ENCODE measurements at places on chromosomes 1 and 21.

DNA sequence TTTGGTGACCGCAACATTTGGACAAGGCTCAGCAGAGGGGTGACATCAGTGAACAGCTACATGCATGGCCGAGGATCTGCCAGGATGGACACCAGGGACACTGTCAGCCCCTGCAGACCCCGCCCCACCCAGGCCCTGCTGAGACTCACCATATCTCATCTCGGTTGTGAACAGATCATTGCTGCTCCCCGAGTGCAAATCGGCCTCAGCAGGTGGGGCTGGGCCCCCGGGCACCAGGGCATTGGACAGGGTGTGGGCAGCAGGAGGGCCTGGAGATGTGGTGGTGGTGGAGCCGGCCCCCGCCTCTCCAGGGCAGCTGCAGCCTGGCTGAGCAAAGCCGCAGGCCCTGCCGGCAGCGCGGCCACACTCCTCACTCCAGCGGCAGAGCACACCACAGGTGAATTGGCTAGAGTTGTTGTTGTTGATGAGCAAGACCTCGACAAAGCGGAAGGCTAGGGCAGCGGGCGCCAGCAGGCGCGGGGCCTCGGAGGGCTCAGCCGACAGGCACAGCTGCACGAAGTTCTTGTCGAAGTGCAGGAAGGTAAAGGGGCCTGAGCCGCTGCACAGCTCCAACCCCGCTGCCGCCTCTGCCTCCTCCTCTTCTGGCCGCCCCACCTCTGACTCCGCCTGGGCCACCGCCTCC lies 8.2 kb downstream of the ADGRB2 start:
- no peak for DNase-seq

DNA sequence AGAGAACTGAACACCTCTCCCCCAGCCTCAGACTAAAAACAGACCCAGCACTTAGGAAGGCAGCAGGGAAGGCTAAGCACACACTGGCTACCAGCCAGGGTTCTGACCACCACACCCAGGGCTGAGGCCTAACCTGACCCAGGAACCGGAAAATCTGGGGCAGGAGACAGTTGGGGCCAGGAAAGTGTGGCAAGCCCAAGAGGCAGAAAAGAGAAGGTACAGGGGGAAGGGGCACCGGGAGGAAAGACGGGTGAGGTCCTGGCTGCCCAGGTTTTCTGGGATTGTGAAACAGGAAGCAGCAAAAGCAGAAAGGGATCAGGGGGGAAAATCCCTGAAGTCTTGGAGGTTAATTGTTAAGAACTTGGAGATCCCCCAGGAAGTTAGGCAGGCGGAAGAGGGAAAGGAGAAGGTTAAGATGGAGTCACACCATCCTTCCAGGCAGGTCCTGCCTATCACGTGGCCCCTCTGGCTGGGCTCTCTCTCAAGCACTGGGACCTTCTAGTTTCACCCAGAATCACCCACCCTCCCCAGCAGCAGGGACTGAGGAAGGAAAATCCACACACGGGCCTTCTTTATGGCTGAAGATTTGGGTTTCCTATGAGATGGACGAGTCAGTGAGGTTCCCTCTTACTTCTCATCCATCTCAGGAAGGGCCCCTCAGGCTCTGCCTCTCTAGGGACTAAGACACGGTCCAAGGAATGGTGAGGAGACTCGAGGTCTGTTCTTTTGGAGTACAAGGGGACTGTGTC lies 2.6 kb downstream of the HDGF start:
- no peak for DNase-seq

DNA sequence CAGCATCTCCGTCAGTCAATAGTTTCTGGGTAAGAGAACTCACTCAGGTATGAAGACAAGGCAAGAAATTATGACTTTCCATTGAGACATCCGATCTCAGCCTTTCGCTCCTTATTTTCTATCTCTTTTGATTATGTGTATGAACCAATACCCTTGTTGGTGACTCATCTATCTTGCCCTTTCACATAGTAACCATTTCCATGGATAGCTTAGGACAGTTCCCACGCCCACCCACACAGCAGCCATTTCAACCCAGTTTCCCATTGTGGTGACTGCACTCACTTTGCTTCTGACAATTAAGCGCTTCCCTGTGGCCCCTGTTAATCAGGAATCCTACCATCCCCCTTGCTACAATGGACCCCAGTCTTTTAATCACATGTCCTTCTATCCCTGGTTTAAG lies 210.6 kb upstream of the ADGRL2 start:
- DNase-seq, result no peak

DNA sequence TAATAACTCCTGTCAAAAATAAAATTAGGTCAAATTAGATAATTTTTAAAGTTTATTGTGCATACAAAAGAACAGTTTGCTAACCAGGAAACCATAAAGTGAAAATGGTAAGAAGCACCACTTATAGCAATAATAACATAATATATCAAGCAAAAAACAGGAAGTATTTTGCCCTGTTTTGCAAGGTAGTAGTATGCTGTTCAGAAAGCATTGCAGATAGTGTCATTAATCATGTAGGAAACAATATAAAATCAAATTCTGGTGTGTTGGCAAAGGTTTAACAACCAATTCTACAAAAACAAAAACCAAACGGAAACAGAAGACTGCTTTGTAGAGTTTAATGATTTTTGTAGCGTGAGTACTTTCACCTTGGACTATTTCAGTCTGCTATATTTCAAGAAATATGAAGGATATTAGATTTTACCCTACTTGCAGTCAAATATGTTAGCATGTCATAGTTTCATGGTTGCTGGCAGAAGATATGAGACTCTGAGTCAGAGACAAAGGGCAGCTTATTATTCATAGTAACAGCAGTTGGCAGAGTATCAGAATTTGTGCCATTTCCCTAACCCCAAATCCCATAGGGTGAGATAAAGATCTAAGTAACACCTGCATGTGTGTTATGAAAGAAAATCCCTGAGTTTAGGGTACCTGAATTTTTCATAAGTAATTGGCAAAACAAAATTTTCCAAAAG lies 729.0 kb upstream of the BRINP3 start:
- DNase-seq, result no peak

- DNase-seq, result no peak
These were observed 194.8 kb downstream of the ZZZ3 start for GRCh38 chr1:77487631-77488030.

GRCh38 chr1:211738691-211739301 lies 63.4 kb upstream of the NEK2 start:
- no peak for DNase-seq

DNA sequence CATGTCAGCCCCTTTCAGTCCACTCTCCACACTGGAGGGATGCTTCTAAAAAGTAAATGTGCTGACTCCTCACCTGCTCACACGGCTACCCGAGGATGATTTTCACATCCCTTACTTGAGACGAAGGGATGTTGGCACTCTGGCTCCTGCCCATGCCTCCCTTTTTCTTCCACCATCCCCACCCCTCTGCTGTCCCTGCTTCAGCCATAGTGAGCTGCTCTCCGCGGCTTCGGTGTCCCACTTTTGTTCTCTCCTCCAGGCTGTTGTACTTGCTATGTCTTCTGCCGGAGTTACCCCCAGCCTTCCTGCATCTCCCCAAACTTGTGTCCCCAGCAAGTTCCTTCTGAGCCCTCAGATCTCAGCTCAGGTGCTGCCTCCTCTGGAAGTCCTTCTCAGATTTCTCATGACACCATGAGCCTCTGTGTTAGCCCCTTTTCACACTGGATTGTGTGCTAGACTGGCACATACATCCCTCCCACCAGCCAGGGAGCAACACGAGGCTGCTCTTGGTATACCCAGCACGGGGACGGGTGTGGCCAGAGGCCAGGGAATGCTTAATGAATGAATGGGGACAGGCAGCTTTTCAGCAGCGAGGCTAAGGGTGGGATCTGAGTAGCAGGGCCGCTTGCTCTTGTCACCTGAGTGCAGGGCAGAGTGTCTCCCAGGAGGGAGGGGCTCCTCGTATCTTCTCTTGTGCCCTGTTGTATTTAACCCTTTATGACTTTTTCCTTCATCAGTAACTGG lies 1.3 kb downstream of the ACOT11 start:
- peak; percentile 51 for DNase-seq

DNA sequence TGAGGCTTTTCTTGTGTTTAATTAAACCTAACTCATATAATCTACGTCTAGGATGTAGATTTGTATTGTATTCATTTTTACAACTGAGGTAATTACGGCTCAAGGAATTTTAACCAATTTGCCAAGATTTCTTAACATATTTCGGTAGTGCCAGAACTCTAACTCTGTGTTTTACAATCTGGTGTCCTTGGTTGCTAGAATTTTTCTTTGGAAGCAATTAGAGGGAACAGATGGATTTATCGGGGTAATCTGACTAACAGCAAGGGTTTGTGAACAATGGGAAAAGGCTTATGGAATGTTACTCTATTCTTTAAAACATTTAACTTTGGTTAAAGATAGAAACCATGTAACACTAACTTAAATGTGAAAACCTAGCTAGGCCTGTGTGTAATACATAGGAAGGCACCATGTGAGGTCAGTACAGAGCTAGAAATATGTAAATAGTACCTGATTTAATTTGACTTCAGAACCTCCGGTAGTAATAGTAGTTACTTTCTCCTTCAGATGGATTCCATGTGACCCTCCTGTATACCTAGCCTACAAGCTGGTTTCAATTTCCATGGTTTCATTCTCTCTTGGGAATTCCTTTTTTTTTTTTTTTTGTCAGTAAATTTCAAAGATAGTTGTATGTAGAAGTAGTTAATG lies 1.2 kb downstream of the MTF2 start:
- no peak for DNase-seq

DNA sequence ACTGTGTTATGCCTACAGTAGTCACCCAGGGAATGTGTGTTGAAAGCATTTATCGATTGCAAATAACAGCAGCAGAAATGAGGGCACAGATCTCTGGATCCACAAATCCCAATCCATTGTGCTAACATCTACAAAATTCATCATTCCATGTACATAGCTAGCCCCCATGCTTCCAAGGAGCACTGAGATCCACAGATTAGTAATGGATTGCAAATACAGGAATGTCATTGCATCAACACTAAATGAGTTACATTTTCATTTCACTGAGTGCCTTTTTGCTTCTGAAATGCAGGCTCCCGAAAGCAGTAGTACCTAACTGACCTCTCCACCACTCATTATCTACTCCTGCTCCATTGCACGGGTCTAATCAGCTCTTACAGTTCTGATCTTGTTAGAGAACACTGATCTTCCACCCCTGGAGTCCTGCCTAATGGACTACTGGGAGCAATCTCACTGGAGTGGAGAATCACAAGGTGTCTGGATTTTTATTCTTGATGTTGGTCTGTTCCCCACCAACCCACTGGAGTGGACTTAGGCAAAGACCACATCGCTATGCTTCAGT lies 30.5 kb downstream of the ASTN1 start:
- no peak for DNase-seq

DNA sequence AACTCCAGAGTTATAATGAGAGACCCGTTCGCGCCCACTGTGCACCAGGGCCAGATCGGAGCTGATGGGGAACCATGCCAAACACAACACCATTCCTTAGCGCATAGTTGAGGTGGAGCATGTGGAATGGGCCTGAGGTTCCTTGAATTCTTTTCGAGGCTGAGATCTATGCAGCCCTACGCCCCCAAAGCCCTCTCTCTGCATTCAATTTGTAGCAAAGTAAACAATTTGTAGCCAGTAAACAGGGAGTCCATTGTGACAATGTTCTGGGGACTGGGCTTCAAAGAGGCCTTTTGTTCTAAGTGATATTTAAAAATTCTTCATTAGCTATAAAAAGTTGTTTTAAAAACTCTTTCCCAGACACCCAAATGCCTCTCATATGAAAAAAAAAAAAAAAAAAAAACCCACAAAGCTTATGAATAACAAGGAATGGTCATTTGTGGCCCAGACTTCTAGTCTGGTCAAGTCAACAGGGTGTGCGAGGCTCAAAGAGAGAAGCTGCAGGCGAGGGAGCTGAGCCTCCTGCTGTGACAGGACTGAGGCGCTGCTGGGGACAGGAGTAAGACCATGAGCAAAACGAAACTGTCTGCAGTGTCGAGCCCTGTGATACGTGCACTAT lies 30.6 kb upstream of the KCNE2 start:
- DNase-seq, result no peak

DNA sequence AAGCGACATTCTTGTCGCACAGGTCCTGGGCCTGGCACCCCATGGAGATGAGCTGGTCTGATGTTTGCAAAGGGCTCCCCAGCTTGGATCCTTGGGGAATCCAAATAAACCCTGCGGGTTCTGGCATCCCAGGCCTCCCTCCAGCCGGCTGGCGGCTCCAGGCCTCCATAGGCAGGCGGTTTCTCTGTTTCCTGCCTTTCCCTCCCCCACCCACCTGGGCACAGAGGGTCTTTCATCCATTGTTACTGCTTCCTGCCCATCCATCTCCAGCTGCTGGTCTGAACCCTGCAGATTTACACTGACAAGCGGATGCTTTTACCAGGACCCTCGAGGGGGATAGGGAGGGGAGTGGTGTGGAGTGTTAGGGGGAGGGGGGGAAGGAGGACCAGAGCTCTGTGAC lies 39.1 kb upstream of the ID3 start:
- DNase-seq, result no peak

GRCh38 chr21:25350056-25350455 lies 257.2 kb downstream of the MRPL39 start:
- DNase-seq, result no peak

DNA sequence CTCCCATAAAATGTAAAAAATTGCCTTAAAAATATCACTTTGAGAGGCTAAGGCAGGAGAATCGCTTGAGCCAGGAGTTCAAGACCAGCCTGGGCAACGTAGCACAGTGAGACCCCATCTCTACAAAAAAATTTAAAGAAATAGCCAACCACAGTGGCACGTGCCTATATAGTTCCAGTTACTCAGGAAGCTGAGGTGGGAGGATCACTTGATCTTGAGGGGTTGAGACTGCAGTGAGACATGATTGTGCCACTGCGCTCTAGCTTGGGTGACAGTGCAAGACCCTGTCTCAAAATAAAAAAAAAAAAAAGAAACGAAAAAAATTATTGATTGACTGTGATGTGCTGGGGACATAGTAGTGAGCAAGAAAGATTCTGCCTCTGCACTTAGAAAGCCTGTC lies 38.4 kb downstream of the PKN2 start:
- no peak for DNase-seq

DNA sequence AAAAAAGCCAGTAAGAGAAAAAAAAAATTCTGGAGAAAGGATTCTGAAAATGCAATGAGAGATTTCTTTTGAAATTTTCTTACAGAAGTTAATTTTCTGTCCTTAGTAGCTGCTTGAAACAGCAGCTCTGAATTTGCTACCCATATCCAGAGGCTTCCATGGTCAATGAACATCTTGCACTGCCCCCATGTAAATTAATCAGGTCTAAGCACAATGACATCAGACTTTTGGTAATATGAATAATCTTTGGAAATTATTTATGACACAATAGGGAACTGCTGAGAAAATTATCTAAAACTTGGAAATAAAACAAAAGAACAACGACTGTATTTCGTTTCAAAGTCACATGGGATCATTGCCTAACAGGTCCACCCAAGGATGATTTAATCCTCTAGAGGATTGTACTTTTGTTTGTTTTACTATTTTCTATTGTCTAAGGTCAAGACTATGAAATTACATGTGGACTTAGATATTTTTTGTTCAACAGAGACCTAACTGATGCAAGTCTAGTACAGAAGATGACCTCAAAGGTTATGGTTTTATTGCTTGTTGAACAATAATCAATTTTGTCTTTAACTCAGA lies 312.1 kb downstream of the BACH1 start:
- DNase-seq, result no peak

DNA sequence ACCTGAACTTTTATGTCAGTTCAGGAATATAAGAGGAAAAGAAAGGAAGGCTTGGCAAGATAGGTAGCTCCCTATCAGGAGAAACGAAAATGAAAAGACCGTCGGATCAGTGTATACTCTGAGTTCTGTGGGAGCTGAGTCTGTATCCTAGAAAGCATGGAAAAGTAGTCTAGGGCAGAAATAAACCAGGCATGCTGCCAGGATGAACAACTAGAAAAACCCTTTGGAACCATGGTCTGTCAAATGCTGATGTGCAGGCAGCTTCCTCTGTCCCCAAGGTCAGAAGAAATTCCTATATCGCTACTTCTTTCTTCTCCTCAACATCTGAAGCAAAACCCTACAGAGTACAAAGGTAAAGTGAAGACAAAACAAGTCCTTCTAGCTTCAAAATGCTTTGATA lies 268.8 kb downstream of the ST6GALNAC3 start:
- DNase-seq, result no peak
